ENCODE measurements at places on chromosomes 6 and 20. TPM values are rescaled to one million over a fixed set of nuclear protein-coding genes. Genes with fewer than 3 reads are reported as not detected.

The PPP1R3G gene
- not detected for total RNA-seq

DNA sequence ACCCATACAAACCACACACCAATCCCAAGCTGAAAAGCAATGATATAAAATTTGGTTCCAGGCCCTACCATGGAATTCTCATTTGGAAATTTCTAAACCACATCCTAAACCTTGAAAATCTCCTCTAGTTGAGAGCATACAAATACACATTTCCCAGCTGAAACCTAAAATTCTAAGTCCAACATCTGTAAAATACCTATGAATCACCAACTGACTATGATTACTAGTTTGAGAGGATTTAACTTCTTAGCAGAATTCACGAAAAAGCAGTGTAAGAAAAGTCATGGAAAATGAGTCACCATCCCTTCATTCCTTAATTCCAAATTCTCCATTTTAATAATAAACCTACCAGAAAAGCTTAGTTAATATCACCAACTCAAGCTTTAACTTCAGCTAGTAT, 15.4 kb downstream of the RANBP9 start:
- DNase-seq = no peak

DNA sequence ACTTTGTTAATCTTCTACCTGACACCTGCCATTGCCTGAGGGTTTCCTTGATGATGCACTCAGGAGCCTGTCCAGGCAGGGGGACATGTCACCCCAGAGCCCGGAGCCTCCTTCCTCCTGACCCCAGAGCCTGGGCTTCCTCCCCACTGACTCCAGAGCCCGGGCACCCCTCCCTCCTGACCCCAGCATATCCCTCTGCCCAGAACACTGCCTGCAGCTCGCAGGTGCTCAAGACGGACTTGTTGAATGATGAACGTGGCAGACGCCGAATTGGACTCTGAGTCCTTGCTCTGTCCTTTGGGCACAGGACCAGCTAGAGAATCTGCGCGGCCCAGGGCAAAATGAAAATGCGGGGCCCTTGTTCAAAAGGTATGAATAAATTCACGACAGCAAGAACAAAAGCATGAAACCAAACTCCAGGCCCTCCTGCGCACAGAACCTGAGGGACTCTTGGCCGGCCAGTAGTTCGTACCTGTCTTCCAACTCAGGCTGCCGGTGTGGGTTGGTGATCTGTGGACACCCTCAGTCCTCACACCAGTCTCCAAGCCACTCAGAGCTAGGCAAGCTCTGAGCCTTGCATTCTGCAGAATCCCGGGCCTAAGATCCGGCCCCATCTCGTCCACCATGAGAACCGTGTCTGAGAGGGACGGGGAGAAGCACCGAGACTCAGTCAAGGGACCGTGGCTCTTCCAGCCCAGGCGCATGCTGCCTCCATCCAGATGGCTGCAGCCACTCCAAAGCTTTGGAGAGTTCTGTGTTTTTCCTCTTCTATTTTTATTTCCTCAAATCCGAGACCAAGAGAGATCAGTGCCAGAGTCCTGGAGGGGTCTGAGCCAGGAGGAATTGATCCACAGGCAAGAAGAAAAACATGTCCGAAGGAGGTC, 104.7 kb downstream of the BMP7 start:
- DNase-seq = no peak

GRCh38 chr20:4684837-4685413, 36.8 kb upstream of the PRND start:
- no peak for DNase-seq

DNA sequence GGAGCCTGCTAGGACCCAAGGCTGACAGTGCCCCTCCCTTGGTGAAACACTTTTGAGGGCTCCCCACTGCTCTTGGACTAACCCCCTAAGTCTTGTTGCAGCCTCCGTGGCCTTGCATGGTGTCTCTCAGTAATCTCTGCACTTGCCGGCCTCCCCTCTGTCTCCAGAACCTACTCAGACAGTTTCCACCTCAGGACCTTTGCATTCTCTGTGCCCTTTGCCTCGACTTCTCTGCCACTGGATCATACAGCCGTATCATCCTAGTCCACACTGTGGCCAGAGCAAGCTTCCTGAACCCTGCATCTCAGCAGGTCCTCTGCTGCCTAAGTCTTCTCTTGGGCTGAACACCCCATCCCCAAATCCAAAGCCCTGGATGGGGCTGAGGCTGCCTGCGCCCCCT, 152.0 kb upstream of the PTPN1 start:
- DNase-seq = no peak

Data from OCI-LY7 (cell line).